RKO (cell line): ENCODE measurements at places on chromosomes 6 and 20.

- DNase-seq, result no peak
Observed at GRCh38 chr6:153729189-153729588, 309.9 kb upstream of the OPRM1 start.

DNA sequence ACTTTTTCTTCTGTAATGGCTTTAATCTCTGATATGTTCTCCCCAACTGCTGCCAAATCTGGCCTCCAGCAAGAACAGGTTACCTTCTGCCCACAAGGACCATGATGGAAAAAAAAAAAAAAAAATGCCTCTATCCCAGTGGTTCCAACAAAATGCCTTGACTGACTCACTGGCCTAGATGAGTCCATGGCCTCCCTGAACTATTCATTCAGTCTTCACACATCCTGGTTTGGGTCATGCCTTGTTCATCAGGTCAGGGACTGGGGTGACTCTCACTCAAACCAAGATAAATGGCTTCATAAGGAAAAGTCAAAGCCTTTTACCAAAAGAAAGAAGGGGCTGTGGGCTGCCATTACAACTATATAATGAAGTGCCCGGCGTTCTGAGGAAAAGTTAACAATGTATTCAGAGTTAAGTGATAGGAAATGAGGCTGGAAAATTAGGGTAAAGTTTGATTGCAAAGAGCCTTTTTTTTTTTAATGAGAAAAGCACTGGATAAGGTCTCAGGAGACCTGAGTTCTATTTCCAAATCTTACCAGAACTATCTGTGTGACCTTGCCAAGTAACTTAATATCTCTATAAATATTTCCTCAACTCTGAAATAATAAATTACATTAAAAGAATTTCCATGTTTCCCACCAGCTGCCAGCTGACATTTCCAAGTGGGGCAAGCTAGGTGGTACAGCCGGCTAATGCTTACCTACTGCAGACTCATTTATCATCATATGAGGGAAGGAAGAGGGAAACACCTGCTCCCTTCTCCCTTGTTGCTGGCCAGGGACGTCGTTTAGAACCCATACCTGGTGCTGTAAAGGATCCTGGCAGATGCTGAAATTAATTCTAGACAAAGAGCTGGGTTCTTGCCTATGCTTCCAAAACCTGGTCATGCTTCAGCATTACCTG is 380.0 kb upstream of the MARCKS start:
- DNase-seq, result peak; percentile 60

DNA sequence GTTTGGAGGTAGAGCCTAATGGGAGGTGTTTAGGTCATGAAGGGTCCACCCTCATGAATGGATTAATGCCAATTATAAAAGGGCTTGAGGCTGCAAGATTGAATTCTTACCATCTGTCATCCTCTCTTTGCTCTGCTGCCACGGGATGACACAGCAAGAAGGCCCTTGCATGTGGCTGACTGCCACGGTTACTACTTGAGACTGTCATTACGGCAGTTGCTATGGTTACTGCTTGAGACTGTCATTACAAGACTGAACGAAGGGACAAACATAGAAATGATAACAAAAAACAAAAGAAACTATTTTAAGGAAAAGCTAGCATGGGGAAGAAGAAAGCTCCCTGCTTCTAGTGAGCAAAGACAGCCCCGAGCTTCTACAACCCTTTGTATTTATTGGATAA is 715.0 kb downstream of the TFAP2A start:
- no peak for DNase-seq

DNA sequence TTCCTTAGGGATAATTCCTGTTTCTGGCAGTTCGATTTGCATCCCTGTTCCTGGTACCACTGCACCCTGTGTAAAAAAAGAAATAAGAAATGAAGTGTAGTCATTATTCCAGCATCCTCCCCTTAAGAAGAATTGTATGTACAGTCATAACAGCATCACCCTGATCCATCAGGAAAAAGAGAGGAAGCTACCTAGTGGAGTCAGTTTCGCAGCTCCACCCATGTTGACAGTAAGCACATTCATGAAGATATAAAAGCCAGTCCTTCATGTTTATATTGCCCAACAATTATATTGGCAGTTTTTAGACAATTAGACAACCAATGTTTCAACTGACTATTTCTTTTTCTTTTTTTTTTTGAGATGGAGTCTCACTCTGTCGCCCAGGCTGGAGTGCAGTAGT is 21.2 kb upstream of the HLA-G start:
- no peak for DNase-seq

GRCh38 chr20:58640446-58640845 is 10.6 kb upstream of the STX16 start:
- DNase-seq, result peak; percentile 46

DNA sequence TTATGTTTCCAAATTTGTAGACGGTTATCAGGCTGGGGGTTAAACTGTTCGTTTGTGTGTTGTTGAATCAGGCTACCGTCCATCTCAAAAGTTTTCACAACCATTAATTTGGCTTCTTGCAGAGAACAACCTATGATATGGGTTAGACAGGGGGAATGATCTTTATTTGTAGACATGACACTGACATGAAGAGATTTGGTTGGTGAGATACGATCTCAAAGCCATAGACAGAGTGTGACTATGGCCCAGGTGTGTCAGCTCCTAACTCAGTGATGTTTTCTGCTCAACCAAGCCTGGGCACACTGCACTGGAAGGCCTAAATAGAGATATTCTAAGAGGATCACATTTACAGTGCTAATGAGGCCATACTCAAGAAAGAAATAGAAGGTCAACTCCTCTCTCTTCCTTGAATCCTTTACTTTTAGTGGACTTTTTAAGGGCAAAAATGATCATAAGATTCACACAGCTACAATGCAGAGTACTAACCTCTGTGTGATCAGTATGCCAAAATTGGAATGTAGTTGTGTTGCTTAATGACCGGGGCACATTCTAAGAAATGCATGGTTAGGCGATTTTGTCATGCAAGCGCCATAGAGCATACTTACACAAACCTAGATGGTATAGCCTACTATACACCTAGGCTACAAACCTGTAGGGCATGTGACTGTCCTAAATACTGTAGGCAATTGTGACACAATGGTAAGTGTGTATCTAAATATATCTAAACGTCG is 17.6 kb upstream of the SNRNP48 start:
- no peak for DNase-seq

- DNase-seq, result no peak
Observed at GRCh38 chr6:90764001-90764400, 177.1 kb upstream of the MAP3K7 start.

- peak; percentile 9 for DNase-seq
Observed at GRCh38 chr6:119880840-119881239, 531.3 kb upstream of the MAN1A1 start.

DNA sequence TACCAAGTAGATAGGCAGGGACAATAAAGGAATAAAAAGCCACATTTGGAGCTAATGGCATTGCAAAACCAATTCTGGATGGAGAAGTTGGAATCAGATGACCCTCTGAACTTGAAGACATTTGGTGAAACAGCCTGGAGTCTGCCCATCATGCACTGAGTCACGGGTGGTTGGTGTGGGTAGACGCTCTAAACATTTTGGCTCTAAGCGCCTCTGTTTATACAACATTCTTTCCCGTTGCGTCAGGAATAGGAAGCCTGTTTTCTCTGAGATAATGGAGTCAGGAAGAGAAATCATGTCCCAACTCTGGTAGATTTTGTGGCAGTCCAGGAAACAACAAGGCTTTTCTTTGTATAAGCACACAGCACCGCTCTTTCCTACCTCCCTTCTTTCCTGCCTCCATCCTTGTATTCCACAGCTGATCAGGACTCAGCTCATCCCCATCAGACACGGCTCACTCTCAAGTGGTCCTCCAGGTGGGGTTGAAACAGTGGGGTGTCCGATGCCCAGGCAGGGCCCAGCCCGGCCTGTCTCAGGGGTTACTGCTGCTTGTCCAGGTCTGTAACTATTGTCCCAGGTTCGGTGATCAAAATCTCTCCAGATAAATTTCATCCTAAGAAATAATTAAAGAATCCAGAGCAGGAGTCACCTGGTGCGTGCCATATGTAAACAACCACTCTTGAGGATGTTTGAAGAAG is 12.1 kb upstream of the RAMACL start:
- DNase-seq, result peak; percentile 2

- no peak for DNase-seq
Observed at GRCh38 chr6:37804586-37804985, 14.9 kb upstream of the ZFAND3 start.

GRCh38 chr6:55669028-55669427 is 90.0 kb upstream of the HMGCLL1 start:
- DNase-seq, result no peak

DNA sequence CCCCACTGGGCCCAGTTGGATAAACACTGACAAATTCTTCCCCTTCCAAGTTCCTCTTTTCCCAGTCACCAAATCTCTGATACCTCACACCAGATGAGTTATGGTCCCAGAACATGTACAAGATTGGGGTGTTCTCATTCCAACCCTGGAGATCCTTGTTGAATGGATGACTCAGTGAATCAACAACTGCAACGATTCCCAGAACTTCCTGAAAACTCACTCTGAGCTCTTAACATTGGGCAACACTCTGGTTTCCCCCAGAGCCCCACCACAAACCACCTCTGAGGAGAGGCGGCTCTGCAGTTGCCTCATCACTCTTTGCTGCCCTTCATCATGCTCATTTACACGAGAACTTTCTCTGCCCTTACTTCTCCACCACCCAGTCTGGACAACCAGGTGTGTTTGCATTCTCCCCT is 115.2 kb downstream of the MRPL14 start:
- DNase-seq, result no peak

DNA sequence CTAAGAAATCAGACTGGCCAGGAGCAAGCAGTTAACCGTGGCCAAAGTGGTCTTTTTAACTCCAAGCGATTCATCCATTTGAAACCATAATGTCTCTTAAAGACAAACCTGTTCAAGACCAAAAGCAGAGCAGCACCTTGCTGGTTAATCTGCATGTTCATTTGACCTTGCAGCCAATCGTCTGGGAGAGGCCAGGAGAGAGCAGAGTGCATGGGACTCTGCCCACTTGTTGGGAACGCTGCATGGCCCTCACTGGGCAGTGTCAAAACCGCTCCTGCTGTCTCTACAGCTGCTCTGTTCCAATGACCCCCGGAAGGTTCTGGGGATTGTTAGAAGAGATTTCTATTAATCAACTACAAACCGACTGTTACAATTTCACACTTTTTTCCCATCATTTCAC is 79.6 kb downstream of the OLIG3 start:
- DNase-seq, result no peak

GRCh38 chr6:164109770-164110140 is 695.2 kb downstream of the QKI start:
- no peak for DNase-seq

GRCh38 chr6:38118791-38119365 is 299.4 kb downstream of the ZFAND3 start:
- no peak for DNase-seq

DNA sequence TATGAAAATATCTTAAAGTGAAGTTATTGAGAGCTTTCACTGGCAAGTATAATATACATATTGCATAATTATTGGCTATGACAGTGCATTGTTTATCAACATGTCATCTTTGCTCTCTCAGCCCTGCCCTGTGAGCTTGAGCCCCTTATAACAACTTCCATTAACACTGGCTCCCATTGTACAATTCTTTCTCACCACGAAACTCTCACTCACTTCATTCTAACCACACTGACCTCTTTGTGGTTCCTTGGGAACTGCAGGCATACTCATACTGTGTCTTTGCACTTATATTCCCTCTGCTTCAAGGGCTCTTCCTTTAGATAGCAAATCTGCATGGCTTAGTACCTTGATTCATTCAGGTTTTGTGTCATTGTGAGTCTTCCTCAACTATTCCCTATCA is 411.8 kb downstream of the CDKAL1 start:
- DNase-seq, result no peak

GRCh38 chr6:165686596-165687365 is 23.7 kb upstream of the PDE10A start:
- no peak for DNase-seq
